HuH-7.5 (cell line): ENCODE measurements at places on chromosomes 11 and 22.

- DNase-seq: no peak
Measured at GRCh38 chr11:59221441-59221840, 8.7 kb upstream of the MPEG1 start.

DNA sequence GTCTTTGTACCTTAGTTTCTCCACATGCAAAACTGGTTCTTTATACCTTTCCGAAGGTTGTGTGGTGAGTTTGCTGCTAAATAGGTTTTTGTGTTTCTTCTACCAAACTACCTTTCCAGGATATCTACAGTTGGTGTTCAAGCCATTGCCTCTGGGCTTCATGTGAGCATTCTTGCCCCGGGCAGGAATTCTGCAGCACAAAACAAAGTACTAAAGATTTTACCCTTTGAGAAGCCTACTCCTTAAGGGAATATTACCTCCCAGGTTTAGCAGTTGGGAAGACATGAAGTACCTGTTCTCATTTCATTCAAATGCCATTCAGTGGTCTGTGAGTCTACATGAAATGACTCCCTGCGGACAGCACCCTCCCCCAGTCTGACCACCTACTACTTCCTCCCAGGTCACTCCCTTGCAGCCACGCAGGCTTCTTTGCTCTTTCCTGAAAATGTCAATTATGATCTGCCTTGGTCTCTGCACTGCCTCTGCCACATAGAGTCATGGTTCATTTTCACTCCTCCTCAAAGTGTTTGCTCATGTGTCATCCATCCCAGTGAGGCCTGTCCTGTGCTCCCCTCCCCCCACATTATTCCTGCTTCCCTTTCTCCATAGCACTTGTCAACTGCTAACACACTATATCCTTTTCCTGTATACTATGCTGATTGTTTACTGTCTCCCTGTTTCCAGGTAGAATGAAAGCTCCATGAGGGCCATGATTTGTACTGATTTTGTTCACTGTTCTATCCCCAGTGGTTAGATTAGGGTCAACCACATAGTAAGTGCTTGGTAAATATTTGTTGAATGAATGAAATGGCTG is 36.9 kb downstream of the PACS1 start:
- no peak for DNase-seq

GRCh38 chr11:47915783-47916182 is 64.6 kb upstream of the PTPRJ start:
- DNase-seq: no peak

- DNase-seq: no peak
Measured at GRCh38 chr22:37097346-37097745, 12.2 kb downstream of the TMPRSS6 start.

DNA sequence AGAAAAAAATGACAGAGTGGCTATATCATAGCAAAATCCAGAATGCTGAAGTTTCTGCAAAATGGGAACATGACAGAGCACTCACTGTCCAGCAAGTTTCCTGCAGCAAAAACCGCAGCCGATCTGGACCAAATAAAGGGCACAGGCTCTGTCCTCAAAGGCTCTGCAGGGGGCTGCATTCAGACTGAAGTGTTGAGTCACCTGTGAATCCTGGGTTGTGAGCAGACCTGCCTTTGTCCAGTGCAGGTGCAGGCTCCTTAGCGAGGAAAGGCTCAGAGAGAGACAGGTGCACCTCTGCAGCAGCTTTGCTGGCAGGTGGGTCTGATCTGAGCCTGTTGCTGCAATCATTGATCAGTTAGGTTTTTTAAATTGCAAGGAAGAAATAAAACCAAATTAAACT is 29.3 kb upstream of the NFAM1 start:
- DNase-seq: no peak

DNA sequence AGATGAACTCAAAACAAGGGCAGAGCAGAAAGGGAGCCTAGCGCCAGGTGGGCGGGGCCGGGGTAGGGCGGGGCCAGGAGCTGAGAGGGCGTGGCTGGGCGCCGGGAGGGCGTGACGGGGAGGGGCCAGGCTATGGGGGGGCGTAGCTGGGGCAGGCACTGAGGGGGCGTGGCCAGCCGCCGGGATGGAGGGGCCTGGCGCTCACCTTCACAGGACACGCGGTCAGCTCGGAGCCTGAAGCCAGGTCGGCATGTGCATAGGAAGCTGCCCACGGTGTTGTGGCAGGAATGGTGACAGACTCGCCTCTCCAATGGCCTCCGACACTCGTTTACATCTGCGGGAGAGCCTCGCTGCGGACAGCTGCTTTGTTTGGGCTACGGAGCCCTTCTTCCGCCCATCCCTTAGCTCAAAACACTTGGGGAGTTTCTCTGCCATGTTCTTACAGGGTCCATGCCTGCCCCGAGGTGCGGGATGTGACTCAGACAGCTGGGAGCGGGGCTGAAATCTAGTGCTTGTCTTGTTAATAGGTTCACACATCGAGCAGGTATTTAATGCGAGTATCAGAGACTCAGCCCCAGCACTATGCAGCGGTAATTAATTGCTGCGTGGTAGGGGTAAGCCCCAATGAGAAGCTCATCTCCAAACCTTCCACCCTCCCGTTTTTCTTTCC is 13.4 kb downstream of the VWCE start:
- no peak for DNase-seq

GRCh38 chr11:132062541-132062940 is 692.1 kb downstream of the NTM start:
- no peak for DNase-seq

- DNase-seq: no peak
Measured at GRCh38 chr11:36088266-36088972, 144.6 kb downstream of the LDLRAD3 start.

GRCh38 chr11:88411265-88411664 is 73.7 kb upstream of the CTSC start:
- DNase-seq: no peak

- DNase-seq: no peak
Measured at GRCh38 chr22:19940536-19941364, 822 bp upstream of the COMT start.

DNA sequence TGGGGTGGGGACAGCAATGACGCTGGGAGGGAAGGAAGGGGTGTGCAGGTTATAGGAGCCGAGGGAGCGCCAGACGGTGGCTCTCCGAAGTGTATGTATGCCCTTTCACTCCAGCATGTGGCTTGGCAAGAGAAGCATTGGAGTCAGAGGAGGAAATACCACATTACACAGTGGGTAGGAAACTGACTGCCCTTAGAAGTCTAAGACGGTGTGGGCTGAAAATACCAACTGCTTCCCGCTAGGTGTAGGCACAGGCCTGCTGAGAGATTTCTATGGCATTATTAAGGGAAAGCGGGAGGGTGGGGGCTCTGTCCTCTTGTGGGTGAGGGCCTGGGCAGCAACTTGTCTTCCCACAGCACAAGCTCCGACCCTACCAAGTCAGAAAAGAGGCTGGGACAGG is 44.7 kb downstream of the CACNG2 start:
- no peak for DNase-seq

DNA sequence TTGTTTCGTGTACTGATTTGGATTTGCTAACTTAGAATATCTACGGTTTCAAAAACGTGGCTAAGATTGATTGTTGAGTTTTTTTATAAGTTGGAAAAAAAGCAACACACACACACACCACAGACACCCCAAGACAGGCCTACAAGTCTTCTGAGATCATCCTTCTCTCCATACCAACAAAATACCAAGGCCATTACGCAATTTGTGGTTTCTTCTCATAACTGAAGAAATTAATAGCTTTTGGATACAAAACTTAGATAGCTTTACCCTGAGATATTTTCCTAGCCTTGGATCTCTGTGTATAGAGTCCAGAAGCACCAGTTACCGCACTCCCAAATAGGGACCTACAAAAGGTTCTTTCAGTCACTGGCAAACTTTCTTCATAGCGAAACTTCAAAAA is 113.6 kb downstream of the SIK3 start:
- DNase-seq: no peak

DNA sequence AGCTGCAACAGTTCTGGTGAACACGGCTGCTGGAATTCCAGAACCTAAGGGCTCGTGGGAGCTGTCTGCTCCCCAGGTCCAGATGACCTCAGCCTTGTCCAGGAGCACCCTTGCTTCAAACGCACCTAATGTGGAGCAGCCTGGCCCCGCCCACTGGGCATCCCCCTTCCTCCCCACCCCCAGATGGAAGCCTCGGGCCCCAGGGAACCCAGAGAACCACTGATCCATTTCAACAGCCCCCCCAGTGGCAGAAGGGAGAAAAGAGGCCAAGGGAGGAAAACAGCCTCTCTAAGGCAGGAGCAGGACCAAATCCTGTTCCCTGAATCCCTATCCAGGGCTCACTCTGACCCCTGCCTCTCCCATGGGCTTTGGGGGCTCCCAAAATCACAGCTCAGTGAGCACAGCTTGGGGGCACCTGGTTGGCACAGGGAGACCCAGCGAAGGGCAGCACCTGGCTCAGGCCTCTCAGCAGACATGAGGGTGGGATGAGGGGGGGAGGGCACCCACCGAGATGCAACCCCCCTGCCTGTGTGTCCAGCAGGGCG is 1.2 kb downstream of the CYTH4 start:
- no peak for DNase-seq

DNA sequence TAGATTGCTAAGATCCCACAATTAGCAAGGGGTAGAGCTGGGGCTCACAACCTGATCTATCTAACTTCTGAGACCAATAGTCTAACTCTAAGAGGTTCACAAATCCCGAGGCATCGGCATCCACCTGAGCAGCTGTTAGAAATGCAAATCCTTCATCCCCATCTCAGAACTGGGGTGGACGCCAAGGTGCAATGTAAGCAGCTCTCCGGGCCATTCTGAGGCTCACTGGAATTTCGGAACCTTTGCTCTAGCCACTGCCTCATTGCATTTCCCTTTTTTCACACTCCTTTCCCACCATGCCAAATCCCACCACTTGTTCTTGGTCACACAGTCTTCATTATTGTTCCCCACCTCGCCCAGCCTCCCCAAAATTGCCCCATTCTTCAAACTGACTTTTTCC is 29.8 kb downstream of the MAML2 start:
- no peak for DNase-seq

DNA sequence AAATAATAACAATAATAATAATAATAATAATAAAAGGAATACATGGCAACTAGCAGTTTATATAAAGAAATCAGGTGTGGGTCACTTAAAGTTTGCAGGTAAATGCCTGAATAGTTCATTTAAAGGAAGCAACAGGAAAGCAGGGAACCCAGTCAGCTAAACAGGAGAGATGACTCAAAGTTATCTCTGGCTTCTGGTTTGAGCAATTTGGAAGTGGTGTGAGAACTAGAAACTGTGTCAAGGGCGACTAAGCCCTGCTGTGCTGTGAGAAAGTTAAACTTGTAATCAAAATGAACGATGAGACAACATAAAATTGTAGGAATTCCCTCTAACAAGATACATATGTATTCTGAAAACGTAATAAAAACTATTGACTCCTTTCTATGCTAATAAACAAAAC is 35.5 kb downstream of the SLC22A9 start:
- no peak for DNase-seq

DNA sequence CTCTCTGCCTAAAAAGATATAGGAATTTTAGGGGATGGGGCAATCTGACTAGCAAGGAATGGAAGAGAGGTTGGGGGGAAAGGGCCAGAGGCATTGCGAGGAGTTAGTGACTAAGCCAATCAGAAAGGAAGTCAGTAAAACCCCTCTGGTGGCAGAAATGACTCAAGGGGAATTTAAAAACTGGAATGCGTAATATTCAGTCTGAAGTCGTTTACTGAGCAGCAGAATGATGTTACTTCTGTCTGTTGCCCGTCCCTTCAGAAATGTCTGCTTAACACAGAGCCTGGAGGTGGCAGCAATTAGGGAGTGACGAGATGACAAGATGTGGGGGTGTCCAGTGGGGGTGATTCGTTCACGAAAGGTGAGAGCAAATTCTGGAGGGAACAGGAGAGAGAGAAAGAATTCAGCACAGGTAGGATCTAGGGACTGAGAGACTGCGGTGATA is 107.7 kb upstream of the CLMP start:
- DNase-seq: no peak

GRCh38 chr11:25065746-25066145 is 568.9 kb downstream of the LUZP2 start:
- no peak for DNase-seq
